Astrocyte of the spinal cord (primary cell): ENCODE measurements at places on chromosomes 1 and 21.

DNA sequence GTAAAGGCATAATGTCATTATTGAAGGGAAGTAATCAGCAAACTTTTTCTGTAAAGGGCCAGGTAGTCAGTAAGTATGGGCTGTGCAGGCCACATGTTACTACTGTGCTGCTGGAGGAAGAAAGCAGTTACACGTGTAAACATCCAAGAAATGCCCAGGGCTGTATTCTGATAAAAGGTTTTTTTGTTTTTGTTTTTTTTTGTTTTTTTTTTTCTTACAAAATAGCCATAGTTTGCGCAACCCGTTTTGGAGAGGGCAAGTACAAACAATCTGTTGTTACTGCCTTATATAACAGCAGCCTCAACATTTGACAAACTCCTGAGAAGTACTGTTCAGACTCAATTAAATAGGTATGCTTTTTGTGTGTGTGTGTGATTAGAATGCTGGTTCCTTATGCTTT is 26.7 kb upstream of the MTMR11 start:
- DNase-seq, result no peak

DNA sequence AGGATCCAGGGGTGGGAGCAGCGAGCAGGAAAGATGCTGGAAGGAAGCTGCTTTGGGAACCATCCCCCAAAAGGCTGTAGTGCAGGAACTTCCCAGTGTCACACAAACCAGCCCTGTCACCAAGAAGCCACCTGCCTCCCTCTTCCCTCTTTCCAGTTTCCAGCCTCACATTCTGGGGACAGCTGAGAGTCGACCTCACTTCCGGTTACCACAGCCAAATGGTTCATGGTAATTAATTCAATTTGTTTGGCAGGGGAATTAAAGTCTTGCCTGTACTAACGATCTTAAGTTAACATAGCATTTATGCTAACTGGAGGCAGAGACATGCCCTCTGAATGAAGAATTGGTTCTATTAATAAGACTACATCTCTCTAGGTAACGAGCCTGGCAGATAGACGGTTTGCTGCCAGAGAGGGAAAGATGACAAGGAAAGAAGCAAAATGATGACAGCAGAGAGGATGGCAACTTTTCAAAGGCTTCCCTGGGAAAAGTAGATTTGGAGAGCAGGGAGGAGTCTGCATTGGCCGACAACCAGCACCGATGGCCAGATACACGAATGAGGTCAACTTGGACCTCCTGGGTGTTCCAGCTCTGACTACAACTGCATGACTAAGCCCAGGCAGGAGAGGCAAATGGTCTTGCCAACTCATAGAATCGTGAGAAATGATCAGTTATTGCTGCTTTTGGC is 64.1 kb downstream of the TMCO4 start:
- peak; percentile 98 for DNase-seq

GRCh38 chr1:25505656-25506385 is 37.6 kb upstream of the LDLRAP1 start:
- no peak for DNase-seq

- peak; percentile 57 for DNase-seq
Observed at GRCh38 chr1:154418062-154418921, 13.1 kb downstream of the IL6R start.

DNA sequence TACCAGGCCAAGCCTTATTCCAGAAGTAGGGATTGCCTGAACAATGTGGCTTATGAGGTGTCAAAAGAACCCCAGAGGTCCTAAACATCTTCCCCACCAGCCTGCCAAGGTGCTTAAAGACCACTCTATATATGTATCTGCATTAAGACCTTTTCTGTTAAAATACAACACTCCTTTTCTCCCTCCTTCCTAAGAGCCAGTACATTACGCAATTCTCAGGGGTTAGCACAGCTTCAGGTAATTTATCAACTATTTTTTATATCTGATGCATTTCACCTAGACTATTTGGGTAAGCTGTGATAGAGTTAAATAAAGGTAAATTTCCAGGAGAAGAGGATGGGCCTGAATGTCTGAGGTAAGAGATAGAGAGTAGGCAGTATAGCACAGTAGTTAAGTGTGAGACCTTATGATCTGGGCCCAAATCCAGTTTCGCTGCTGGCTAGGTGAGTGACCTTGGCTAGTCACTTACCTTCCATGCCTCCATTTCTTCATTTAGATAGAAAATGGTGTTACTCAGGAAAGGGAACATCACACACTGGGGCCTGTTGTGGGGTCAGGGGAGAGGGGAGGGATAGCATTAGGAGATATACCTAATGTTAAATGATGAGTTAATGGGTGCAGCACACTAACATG is 5.1 kb upstream of the CCN1 start:
- no peak for DNase-seq

GRCh38 chr1:110136911-110137310 is 13.4 kb upstream of the SLC6A17 start:
- no peak for DNase-seq

GRCh38 chr1:118189564-118189963 is 4.5 kb upstream of the SPAG17 start:
- no peak for DNase-seq

GRCh38 chr1:113782406-113782805 is 23.1 kb upstream of the PHTF1 start:
- no peak for DNase-seq

DNA sequence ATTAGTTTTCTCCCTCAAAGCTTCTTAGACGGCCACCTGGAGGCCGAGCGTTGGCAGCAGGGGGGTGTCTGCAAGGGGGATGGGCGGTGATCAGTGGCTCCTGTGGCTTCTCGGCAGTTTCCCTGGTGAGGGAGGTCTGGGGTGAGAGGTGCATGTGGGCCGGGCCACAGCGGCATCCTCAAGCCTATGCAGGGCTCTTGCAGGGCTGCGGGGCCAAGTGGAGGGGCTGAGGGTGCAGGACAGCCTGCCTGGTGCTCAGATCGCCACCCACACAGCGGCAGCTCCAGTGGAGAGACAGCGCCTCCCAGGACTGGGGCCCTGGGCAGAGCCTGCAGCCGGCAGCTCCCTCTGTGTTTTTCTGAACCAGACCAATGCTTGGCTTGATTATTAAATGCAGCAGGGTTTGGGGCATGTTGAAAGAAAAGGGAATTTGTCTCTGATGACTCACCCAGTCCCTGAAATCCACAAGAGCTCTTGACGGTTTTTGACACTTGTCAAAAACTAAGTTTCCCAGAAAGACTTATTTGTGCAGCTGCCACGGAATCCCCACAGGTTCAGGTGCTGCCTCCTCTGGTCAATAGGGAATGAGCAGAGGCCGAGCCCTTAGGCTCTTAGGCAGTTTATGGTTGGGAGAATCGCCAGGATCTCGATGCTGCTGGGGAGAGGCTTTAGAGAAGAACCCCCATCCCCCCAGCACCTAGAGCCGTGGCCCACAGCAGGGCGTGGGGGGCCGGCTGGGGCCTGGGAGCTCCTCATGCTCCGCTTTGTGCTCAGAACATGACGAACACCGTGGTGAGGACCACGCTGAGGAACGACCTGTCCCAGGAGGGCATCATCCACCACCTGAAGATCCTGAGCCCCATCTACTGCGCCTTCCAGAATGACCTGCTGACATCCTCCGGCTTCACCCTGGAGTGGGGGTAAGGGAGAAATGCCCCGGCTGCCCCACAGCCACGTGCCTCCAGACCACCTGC is 54.7 kb downstream of the UMODL1 start:
- no peak for DNase-seq

DNA sequence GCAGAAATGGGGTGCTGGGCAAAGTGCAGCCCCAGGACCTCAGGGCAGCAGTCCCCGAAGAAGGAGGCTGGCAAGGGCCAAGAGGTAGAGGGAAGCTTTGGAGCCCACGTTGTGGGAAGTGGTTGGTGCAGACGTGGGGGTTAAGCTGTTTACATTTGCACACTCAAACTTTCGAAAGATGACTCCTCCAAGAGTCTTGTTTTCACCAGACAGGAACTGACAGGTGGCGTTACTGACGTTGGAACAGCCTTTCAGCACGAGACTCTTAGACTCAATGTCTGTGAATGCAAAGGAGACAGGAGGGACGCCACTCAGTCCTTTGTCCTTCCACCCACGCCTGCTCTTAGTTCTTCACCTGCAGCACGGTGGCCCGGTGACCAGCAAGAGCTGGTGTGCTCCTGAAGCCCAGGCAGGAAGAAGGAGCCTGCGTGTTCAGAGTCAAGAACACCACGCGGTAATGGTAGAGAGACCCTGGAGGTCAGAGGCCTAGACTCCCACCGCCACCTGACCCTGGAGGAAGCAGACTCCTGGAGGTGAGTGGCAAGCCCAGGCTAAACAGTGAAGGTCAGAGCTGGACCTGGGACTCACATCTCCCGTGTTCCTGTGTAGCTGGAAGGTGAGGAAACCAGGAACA is 15.9 kb downstream of the LYPD8 start:
- no peak for DNase-seq

DNA sequence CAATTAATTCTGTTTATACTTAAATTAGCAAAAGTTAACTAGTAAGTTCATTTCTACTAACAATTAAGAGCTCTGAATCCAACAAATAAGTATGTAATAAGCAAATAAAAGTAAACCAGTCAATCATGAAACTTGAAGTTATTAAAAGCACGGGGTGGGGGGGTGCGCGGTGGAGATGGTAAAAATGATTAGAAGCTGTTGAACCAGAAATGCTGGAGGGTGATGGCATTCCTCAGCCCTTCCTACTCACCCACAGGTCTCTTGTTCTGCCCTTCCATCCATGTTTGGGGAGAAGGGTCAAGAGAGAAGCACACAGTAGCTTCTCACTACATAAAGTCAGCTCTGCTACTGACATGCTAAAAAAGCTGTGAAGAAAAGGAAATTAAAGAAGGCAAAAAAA is 63.5 kb downstream of the AKT3 start:
- DNase-seq, result no peak

DNA sequence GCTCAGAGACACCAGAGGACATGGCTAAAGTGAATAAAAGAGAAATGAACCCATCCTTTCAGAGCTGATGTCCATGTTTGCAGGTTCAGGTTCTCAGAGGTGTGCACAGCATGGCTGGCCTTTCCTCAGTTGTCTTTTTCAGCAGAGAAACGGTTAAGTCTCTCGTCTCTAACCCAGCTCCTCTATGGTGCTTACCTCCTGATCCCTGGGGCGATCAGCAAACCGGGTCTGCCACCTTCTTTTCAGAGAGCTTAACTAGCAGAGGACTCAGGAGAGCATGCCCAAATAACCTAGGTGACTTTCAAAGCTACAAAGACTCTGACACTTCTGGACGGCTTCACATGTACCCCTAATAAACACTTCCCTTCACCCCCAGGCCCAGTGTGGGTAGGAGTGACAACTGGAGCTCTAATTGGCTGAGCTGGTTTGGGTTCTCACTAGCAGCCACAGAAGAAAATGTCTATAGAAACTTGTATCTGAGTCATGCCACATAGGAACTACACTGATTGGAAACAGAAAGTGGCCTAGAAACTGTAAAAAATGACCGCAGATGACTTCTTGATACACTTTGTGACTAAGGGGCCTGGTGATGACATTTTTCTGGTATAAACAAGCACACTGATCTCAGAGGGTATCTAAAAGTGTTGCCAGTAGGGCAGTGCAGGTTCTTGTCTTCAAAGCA is at the start of gene AIM2:
TSS of gene AIM2 (minus strand) at position 329 of the 682 bp plus-strand sequence. CDS start 3,267 bp downstream, outside the sequence.
- no peak for DNase-seq

- DNase-seq, result no peak
Observed at GRCh38 chr1:9817734-9818133, 6.0 kb downstream of the CLSTN1 start.

- DNase-seq, result no peak
Observed at GRCh38 chr1:231523816-231524215, 4.7 kb upstream of the TSNAX start.

GRCh38 chr21:14688412-14688811 is 142.3 kb upstream of the SAMSN1 start:
- DNase-seq, result no peak

DNA sequence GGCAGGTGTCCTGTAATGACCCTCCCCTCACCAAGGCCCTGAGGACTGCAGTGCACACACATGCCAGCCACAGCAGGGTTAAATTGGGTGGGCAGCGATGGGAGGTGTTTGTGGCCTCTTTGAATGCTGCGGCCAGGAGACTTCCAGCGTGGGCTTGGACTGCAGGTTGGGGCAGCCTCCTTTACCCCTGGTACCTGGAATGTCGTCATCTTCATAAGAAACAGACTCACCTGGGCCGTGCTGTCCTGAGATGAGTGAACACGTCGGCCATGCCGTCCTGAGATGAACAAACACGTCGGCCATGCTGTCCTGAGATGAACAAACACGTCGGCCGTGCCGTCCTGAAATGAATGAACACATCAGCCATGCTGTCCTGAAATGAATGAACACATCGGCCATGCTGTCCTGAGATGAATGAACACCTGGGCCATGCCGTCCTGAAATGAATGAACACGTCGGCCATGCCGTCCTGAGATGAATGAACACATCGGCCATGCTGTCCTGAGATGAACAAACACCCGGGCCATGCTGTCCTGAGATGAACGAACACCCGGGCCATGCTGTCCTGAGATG is 50.1 kb upstream of the COL6A1 start:
- DNase-seq, result no peak

GRCh38 chr1:153614906-153615305 is 1.2 kb downstream of the S100A14 start:
- DNase-seq, result no peak

- DNase-seq, result peak; percentile 89
Observed at GRCh38 chr1:41751804-41752513, 166.8 kb downstream of the HIVEP3 start.

- DNase-seq, result peak; percentile 20
Observed at GRCh38 chr1:14707531-14708445, 109.3 kb downstream of the KAZN start.

DNA sequence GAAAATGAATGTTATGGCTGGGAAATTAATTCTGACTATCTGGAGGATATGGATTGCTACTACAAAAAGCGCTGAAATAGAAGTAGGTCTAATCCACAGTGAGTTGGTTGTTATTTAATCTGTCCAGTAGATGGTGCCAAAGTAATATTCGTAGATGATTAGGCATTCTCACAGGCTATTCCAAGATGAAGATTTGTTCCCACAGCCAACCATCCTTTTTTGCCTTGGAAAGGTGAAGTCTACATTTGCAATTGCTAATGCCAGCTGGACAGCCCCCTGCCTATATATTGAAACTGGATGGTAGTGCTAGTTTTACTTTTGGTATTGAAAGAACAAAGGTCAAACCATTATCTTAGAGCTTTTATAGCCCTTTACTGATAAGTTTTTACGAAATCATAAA is 43.8 kb downstream of the RBM11 start:
- DNase-seq, result peak; percentile 38

DNA sequence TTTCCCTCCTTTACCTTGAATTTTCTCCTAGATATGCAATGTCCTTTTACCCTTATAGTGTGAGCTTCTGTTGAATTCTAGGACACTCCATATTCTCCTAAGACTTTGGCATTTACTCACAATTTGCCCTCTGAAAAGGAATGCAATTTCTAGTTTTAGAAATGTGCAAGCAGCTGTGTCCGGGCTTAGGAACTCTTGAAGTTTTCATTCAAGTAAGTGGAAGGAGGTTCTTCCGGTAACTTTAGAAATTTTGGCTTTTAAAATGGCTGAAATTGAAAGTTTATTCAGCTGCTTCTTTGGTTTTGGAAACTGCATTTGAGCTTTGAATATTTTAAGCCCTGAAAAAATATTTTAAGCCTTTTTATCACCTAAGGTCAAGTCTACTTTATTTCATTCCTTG is 56.3 kb downstream of the DPH5 start:
- no peak for DNase-seq

- no peak for DNase-seq
Observed at GRCh38 chr1:231387770-231388669, 34.1 kb downstream of the EGLN1 start.

GRCh38 chr21:31731056-31731856 is 662 bp downstream of the SCAF4 start:
- DNase-seq, result no peak

- peak; percentile 81 for DNase-seq
Observed at GRCh38 chr1:156291226-156292061, 4.0 kb downstream of the GLMP start.
